ENCODE measurements at places on chromosomes 13 and 19. TPM values are rescaled to one million over a fixed set of nuclear protein-coding genes. Genes with fewer than 3 reads are reported as not detected.

- no peaks in the 10 kb centered on the region for H3K36me3 ChIP-seq
- no peak overlapping the region for H3K4me3 ChIP-seq
- no peaks in the 10 kb centered on the region for H3K27me3 ChIP-seq
- peaks cover 18% of the 10 kb centered on the region for H3K4me1 ChIP-seq
- DNase-seq, result no peak
Observed at GRCh38 chr19:42246143-42246921, 3.9 kb upstream of the GSK3A start.

- no peaks in the 10 kb centered on the region for H3K36me3 ChIP-seq
- H3K4me3 ChIP-seq, result no peak overlapping the region
- no peak for DNase-seq
- H3K27ac ChIP-seq, result peak overlapping the region; percentile 64
- H3K27me3 ChIP-seq, result no peaks in the 10 kb centered on the region
Observed at GRCh38 chr19:48962849-48963165, 2.3 kb upstream of the FTL start.

- H3K4me3 ChIP-seq, result no peak overlapping the region
- H3K27ac ChIP-seq, result no peak overlapping the region
- no peaks in the 10 kb centered on the region for H3K27me3 ChIP-seq
- H3K4me1 ChIP-seq, result peaks cover 8% of the 10 kb centered on the region
- peaks cover 64% of the 10 kb centered on the region for H3K36me3 ChIP-seq
- no peak for DNase-seq
Observed at GRCh38 chr13:30652746-30653386, 35.1 kb downstream of the USPL1 start.

- no peak overlapping the region for H3K4me3 ChIP-seq
- DNase-seq, result no peak
- H3K4me1 ChIP-seq, result no peaks in the 10 kb centered on the region
Observed at GRCh38 chr13:20369886-20370361, 137.8 kb upstream of the GJB6 start.

INSR gene
- polyA plus RNA-seq, result 0.29 TPM

ONECUT3 gene
- polyA plus RNA-seq, result not detected

RXFP2 gene
- not detected for polyA plus RNA-seq

MPND gene
- polyA plus RNA-seq, result 4.0 TPM

OR10H1 gene
- not detected for polyA plus RNA-seq

RNF17 gene
- polyA plus RNA-seq, result 0.45 TPM
